ENCODE measurements at places on chromosomes 4 and X.

DNA sequence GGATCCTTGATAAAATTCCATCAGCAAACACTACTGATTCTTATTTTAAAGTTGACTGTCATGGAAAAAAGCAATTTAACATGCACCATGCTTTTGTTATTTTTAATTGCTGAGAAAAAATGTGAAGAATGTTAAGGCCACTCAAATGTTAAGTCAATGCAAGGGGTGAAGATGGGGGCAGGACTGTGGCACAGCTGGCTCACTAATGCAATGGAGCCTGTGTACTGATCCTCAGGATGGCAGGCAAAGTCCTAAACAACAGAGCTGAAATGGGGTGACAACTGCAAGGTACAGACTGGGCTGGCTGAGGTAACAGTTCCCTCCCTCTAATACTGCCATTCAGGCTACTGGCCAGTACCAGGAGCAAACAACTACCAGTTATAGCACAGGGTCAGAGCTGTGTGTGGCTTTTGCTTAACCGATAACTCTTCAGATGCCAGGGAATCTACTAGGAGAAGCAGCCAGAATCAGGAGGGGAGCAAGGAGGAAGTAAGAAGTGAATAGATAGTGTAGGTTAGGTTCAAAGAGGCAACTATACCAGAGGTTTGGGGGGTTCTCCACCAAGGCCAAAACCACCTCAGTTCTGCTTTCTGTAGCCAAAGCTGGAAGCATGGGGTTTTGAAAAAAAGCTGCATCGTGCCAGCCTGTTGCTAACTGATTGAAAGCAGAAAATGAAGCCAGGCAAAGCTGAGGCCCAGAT, 372.6 kb downstream of the OPHN1 start:
- no peak for DNase-seq

DNA sequence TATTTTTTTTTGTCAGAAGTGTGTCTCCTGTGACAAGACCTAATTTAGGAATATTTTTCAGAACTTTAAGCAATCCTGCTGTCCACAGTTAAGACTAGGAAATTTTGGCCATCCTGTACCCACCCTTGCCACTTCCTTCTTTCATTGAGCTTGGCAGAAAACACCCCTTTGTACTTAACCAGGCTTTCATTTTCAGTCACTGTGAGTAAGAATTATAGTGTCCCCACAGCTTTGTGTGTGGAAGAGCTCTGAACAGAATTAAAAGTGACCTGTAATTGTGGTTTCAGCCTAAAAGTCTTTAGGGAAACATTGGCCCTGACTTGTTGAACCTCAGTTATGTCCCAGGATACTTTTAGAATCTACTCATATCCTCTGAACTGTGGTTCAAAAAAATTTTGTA, 153.7 kb upstream of the BMP3 start:
- no peak for DNase-seq

DNA sequence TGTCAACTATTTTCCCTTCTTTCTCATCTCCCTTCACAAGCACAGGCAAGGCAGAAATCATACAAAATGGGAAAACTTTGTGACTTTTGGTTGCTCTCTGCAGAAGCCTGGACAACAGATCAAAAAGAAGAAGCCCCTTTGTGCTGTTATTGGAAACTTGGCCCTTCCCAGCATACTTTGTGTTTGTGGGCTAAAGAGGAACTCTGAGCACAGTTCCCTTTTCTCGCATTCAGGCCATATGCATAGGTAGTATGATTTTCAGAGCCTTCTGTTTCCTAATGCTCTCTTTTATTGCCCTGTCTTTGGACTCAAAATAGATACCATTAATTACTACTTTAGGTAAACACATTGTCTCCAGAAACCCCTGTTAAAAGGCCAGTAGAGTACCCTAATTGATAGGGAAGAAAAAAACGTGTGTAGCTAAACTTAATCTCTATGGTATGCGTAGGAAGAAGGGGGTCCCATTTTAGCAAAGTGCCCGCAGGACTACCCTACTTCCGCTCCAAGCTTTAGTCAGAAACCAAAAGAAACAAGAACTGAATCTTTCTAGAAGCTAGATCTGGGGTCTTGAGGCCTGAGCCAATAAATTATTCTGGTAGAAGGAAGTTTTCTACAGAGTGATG, 26.6 kb downstream of the VSIG4 start:
- no peak for DNase-seq

DNA sequence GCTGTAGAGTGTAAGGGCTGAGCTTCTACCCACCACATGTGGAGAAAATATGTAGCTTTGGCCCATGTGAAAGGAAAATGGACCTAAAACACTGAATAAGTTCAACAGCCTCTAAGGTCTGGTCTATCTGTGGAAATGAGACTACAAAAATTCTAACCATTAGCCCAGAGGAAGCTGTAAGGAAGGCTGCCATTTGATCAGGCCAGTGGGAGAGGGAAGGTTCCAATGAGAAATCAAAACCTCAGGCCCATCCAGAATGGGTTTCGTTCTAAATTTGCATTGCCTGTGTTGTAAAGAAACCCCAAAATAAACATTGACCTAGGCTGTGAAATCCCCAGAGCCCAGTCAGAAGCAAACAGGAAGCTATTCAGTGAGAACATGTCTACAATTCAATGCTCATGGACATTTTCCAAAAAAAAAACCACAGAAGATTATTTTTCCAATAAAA, 320.4 kb upstream of the SLC7A11 start:
- no peak for DNase-seq

DNA sequence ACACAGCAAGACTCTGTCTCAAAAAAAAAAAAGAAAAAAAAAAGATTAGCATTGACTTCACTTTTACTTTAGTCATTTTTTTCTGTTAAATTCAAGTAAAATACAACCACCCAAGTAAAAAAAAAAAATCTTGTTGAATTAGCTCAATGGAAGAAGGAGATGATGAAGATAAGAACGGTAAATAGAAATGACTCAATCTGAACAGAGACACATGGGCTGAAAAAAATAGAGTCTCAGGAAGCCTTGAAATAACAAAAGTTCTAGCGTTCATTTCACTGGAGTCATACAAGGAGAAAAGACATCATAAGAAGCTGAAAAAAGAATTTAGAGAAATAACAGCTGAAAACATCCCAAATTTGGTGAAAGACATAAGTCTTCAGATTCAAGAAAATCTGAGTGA, 75.5 kb downstream of the CASP3 start:
- DNase-seq: no peak

DNA sequence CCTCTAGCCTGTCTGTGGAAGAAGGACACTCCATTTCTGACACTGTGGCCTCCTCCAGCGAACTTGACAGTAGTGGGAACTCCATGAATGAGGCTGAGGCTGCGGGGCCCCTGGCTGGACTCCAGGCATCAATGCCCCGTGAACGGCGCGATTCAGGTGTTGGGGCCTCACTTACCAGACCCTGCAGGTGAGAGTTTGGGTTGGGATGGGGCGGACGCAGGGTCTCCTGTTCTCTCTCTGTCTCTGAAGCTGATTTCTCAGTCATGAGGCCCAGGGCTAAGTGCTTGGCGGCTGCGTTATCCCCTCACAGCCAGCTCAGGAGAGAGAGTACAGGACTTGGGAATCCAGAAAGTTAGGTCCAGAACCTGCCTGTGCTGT, 71.0 kb downstream of the STARD8 start:
- no peak for DNase-seq

DNA sequence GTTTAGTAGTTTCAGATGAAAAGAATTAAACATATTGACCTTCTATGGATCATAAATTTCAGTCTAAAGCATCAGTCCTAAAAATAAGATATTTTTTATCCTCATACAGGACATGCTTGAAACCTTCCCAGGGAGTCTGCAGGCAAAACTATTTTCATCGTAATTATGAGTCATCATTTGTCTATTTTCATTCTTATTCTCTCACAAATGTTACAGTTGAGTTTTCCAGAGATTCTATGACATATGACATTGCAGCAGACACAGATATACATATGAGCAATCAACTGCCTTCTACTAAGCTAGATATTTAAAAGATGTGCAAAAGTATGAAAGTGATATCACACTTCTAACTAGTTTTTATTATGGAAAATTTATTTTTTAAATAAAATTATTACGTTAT, 398.0 kb downstream of the MAGEB5 start:
- no peak for DNase-seq

DNA sequence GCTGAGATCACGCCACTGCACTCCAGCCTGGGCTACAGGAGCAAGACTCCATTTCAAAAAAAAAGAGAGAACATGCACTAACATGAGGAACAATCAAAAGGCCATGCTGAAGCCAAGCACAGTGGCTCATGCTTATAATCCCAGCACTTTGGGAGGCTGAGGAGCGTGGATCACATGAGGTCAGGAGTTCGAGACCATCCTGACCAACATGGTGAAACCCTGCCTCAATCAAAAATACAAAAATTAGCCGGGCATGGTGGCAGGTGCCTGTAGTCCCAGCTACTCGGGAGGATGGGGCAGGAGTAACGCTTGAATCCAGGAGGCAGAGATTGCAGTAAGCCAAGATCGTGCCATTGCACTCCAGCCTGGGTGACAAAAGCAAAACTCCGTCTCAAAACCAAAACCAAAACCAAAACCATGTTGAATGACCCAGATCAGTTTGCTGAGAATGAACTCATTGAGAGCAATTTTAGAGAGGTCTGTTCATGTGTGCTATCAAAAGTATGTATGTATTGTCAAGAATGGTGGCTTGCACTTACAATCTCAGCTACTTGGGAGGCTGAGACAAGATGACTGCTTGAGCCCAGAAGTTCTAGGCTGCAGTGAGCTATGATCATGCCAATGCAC, 44.8 kb downstream of the PDS5A start:
- no peak for DNase-seq

- no peak for DNase-seq
These were observed 40.8 kb upstream of the KCNIP4 start for GRCh38 chr4:21989351-21989750.

GRCh38 chr4:40143926-40144508, 52.8 kb upstream of the RHOH start:
- DNase-seq: no peak

DNA sequence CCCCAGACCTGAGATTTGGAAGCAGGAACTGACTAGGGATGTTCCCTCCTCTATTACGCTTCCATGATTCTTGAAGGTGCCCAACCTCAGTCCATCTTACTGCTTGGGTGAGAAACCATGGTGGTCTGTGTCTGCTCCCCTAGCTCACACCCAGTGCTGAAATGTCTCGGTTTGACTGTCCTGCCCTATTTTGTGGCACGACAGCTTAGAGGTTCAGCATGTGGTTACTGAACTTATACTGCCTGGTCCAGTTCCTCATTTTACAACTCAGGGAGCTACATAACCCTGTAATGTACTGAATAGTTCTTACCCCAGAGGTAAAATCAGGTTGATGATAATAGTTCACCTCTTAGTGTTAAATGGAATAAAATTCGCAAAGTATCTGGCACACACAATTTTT, 203.1 kb downstream of the RBM46 start:
- no peak for DNase-seq

DNA sequence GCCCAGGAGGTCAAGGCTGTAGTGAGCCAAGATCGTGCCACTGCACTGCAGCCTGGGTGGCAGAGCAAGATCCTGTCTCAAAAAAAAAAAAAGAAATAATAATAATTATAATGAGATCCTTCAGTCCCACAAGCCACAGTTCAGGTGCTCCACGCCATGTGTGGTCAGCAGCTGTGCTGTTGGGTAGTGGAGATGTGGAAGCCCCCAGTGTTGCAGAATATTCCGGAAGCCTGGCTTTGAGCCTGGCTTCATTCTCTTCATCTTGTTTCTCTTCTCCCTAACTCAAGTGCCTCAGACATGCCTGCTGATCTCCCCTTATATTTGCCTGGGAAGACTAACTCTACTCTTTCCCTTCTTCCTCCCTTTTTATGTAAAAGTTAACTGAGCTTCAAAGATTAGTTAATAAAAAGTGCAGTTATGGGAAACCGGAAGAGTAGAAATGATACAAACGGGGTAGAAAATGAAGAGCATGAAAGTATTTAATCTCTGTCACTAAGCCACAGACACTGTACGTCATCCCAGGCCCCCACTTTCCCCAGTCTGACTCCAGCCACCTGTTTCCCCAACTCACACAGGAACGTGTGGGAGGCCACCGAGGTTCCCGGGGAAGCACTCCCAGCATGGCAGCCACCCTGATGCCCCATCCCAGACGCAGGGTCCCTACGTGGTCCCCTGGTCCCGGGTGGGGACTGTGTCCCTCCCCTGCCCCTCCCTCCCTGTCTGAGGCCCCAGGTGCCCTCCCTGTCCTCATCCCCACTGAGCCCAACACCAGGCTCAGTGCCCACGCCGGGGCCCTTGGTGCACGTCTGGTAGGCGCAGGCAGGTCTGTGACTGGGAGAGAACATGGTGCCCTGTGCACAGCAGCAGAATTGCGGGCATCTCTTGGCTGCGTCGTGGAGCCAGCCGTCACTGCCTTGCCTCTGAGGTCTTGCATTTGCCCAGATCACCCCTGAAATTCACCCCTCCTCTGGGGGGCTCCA, 24.0 kb downstream of the PCGF3 start:
- DNase-seq: no peak

DNA sequence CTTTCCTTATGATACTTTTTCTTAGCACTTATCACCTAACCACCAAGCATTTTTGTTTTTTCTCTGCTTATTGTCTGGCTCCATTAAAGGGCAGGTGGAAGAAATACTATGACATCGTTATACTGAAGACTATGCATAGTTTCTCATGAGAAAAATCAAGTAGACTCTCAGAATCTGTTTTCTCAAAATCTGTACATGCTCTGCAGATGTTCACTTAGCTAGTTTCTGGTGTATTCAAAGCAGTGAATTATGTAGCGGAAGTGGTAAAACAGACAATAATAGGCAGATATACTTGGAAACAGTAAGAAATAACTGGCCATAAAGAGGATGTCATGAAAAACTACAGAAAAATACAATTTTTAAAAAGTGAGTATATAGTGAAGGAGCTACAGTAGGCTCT, 146.0 kb downstream of the STIM2 start:
- no peak for DNase-seq

DNA sequence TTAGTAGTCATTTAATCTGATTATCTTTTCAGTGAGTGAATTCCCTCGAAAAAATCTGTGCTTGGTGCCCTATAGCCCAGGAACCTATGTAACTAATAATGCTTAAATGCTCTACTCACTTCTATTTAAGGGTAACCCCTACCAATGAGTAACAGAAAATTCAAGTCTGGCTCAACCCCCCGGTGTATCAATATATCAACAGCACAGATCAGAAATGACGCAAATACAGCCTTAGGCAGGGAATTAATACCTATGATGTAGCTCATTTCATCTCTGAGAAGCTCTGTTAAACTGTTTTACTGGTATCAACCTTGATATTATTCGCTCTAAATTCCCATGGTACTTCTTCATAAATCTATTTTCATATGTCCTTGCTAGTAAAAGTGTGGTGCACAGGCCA, 28.6 kb downstream of the PDGFC start:
- no peak for DNase-seq

- DNase-seq: no peak
These were observed 53.5 kb upstream of the KLF3 start for GRCh38 chr4:38610521-38610920.

- no peak for DNase-seq
These were observed 696 bp upstream of the CA5B start for GRCh38 chrX:15737190-15737958.

DNA sequence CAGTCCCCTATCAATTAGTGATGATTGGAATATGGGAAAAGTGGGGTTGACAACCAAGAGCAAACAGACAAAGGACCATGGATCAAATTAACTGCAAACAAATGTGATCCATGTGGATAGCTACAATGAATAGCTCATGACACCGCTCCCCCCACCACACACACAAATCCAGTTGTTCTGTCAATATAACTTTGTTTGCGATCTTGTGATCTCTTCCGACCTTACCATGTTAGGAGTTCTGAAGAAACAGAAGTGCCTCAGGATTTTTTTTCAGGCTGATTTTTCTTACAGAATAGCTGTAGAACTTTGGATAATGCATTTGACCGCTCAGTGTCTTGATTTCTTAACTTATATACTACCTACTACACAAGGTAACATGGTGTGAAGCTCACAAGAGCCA, 116.6 kb downstream of the SH2D1A start:
- no peak for DNase-seq

GRCh38 chr4:28690890-28691289, 1830.2 kb downstream of the STIM2 start:
- no peak for DNase-seq

All from activated gamma-delta T cell (primary cell).